ENCODE measurements at places on chromosomes 3 and 15. TPM values are rescaled to one million over a fixed set of nuclear protein-coding genes. Genes with fewer than 3 reads are reported as not detected.

TEX55 gene
- not detected for total RNA-seq

ITIH3 gene
- 8.2 TPM for total RNA-seq

GPD1L gene
- 3.5 TPM for total RNA-seq

ZIC1 gene
- total RNA-seq, result not detected

ITIH1 gene
- not detected for total RNA-seq

IL5RA gene
- not detected for total RNA-seq
